ENCODE measurements at places on chromosomes 1 and 21. TPM values are rescaled to one million over a fixed set of nuclear protein-coding genes. Genes with fewer than 3 reads are reported as not detected.
A peak's percentile ranks its signal among the peaks of the same experiment; 100 is the strongest.

The NEGR1 gene
- total RNA-seq, result 50.3 TPM

The VWA1 gene
- total RNA-seq, result 35.6 TPM

The USP33 gene
- 58.2 TPM for total RNA-seq

The COL8A2 gene
- total RNA-seq, result 48.5 TPM

The CIART gene
- total RNA-seq, result 3.0 TPM

The DNALI1 gene
- total RNA-seq, result 5.1 TPM

The DDX20 gene
- total RNA-seq, result 8.8 TPM

DNA sequence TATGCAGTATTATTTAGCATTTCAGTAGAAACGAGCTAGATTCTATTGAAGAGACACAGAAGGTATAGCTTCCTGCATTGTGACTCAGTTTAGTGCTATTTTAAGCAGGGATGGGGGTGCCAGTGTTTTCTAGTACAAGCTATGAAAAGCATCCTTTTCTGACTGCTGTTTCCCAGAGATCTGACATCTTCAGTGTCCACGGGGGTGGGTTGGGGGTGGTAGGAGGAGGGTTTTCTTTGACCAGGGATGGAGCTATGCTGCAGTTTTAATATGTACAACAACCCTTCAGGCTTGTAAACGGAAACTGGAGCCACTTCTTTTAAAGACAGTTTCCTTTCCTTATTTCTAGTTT is 2.7 kb upstream of the NEGR1 start:
- DNase-seq, result peak; percentile 64

DNA sequence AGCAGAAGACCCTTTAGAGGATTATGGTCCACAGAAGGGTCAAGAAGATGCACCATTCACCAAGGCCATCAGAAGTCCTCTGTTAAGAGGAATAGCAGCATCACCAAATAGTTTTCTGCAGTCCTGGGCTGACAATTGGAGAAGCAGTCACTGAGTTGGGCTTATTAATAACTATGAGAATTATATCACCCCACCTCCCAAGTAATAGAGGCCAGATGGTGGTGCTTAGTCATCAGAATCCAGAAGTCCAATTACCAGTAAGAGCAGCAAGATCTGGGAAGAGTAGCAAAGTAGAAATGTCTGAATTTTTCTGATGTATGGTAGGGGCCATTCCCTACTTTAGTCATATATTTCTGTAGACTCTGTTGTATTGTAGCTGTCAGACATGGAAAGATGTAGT is 6.1 kb upstream of the PSMA5 start:
- no peak for DNase-seq

GRCh38 chr1:109484519-109484975 is 842 bp downstream of the ATXN7L2 start:
- DNase-seq, result no peak

- DNase-seq, result no peak
Observed at GRCh38 chr1:198318085-198318484, 161.3 kb downstream of the NEK7 start.

- DNase-seq, result peak; percentile 89
Observed at GRCh38 chr1:68232289-68233148, at the start of gene WLS. Gene WLS (minus strand): TSS chr1:68232523. CDS start chr1:68232299, 224 bp downstream.

GRCh38 chr1:22376976-22377375 is 74.7 kb upstream of the ZBTB40 start:
- no peak for DNase-seq

- no peak for DNase-seq
Observed at GRCh38 chr1:199096591-199096990, 457.8 kb downstream of the PTPRC start.

DNA sequence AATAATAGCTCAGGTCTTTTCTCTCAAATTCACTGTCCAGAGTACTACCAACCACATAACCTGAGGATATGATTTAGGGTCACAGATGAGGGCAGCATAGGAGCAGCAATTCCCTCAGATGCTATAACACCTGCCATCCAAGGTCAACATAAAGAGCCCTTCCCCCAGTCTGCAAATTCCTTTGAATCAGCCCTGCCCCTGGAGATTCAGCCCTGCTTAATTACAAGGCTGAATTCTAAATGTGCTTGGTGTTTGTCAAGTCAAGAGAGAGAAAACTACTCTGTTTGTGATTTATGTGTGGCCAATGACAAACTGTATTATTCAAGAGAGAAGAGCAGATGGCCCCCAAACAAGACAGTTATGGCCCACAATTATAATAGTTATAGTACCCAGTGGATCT is 195.7 kb upstream of the ADGRL2 start:
- no peak for DNase-seq

DNA sequence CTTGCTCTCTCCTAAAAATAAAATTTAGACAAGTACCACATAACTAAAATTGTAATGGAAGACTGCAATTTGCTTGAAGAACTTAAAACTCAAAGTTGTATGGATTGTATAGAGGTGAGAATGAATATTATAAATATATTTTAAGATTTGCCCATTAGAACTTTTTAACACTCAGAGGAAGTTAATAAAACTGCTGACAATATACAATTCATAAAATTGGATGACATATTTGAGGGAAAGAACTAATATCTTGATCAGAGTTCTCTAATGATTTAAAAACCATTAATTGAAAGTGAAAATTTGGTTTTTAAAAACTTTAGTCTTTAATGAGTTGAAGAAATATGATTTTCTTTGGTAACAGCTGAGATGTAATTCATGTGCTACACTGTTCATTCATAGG is 20.9 kb downstream of the TTC3 start:
- no peak for DNase-seq

GRCh38 chr1:210978974-210979354 is 155.0 kb downstream of the KCNH1 start:
- DNase-seq, result no peak

GRCh38 chr1:206545351-206545750 is 38.0 kb downstream of the RASSF5 start:
- peak; percentile 5 for DNase-seq

DNA sequence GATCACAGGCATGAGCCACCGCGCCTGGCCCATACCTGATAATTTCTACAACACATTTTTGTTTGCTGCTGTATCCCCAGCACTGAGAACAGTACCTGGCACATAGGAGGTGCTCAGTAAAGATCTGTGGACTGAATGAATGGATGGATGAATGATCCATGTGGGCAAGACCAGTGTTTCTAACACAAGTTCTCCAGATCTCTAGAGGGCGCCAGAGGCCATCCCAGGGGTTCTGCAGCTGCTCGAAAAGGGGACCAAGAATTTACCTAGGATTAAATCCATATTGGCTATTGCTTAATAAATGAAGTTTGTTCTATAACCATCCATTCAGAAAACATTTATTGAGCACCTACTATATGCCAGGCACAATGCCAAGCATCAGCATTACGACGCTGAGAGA is 167.7 kb downstream of the ACTL8 start:
- DNase-seq, result no peak
